SJSA1 (cell line): ENCODE measurements at places on chromosomes 5 and 9. TPM values are rescaled to one million over a fixed set of nuclear protein-coding genes. Genes with fewer than 3 reads are reported as not detected.

DNA sequence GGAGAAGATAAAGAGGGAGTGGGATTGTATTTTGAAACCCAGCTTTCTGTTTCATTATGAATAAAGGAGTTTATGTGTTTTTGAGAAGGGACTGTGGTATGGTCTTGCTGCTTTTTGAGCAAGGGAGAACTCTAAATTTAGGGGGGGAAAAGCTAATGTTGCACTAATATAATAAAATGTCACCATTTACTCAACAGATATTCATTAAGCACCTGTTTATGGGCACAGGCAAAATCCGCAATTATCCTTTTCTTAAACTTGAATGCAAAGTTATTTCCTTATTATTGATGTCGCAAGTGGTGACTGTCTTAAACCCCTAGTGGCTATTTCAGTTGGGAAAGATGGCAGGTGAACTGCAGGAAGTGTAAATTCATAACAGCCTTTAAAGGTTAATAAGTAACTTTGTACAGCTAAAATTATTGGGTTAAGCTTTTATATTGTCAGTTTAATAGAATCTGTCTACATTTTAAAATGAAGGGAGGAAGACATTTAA is 1.5 kb downstream of the CDC42SE2 start:
- H3K4me3 ChIP-seq = peak overlapping the region; percentile 98
- no peak for DNase-seq
- peaks cover 13% of the 10 kb centered on the region for H3K4me1 ChIP-seq
- H3K27ac ChIP-seq = no peak overlapping the region
- no peaks in the 10 kb centered on the region for H3K27me3 ChIP-seq

DNA sequence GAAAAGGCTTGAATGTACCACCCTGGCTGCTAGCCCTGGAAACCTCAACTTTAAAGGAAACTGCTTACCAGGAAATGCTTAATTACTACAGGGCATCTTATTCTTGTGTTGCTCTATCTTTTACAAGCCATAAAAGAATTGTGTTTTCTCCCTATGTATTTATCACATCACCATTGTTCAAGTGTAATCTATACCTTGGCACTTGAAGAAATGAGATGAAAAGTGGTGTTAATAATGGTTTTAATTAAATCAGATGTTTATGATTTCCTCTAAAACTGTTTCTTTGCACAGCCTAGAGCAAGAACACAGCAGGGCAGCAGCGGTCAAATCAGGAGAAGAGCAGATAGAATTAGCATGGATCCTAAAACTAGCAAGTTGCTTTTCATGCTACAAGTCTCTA is 131.8 kb upstream of the RGMB start:
- no peaks in the 10 kb centered on the region for H3K4me1 ChIP-seq
- H3K27ac ChIP-seq = no peak overlapping the region
- no peak for DNase-seq
- H3K4me3 ChIP-seq = no peak overlapping the region

- H3K27me3 ChIP-seq = no peaks in the 10 kb centered on the region
- H3K4me1 ChIP-seq = no peaks in the 10 kb centered on the region
- H3K36me3 ChIP-seq = no peaks in the 10 kb centered on the region
- 0 out of 2 replicates have a peak within 1 kb of the TSS, but pooled peaks have one; percentile 5 for H3K4me3 ChIP-seq
- no peak within 1 kb of the TSS for H3K27ac ChIP-seq
Observed at GRCh38 chr5:31193591-31194467, at the start of gene CDH6. Gene CDH6, plus strand, starts transcription at chr5:31193686. Its CDS starts 73,788 bp downstream, at chr5:31267474.

- no peaks in the 10 kb centered on the region for H3K4me1 ChIP-seq
- no peaks in the 10 kb centered on the region for H3K27me3 ChIP-seq
- no peak overlapping the region for H3K4me3 ChIP-seq
- no peaks in the 10 kb centered on the region for H3K36me3 ChIP-seq
- DNase-seq = no peak
- H3K27ac ChIP-seq = no peak overlapping the region
Observed at GRCh38 chr9:20929276-20929675, 102.2 kb downstream of the HACD4 start.

GRCh38 chr5:154296525-154297159 is 106.1 kb downstream of the GALNT10 start:
- 0 out of 2 replicates have a peak, but pooled peaks cover 8% of the 10 kb centered on the region for H3K4me1 ChIP-seq
- H3K36me3 ChIP-seq = peaks cover 71% of the 10 kb centered on the region
- H3K4me3 ChIP-seq = no peak overlapping the region
- no peaks in the 10 kb centered on the region for H3K27me3 ChIP-seq
- no peak overlapping the region for H3K27ac ChIP-seq
- peak; percentile 20 for DNase-seq

GRCh38 chr9:92942688-92943616 is 4.4 kb upstream of the FGD3 start:
- H3K4me1 ChIP-seq = no peaks in the 10 kb centered on the region
- no peak overlapping the region for H3K27ac ChIP-seq
- no peak for DNase-seq
- H3K4me3 ChIP-seq = no peak overlapping the region

DNA sequence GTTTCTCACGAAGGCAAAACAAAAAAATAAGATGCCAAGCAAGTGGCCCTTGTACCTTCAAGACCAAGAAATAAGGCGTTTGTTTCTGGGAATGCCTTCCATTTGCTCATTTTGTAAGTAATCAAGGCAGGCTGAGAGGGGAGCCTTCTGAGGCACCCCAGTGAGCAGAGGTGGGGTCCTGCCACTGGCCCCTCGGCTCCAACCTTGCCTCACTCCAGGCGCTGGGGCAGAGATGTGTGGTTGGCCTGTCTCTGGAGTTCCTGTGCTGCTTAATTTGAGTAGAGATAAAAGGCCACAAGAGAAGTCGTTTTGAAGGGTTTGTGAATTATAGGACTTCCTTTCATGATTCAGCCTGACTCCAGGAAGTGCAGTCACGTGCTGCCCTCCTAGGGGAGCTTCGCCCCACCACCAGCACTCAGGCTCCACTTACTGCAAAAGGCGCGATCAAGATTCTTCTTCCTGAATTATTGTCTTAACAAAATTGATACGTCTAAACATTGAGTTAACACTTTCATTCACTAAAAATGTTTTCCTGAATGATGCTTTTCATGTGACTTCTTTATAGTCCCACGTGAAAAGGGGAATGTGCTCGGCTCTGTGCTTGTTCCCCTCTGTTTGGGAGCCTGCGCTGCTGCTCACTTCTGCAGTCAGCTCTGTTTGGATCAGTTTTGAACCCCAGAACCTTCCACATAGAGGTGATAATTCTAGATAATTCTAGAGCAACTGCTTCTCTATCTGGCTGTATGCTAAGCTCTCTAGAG is 13.7 kb downstream of the SYK start:
- no peaks in the 10 kb centered on the region for H3K36me3 ChIP-seq
- H3K4me3 ChIP-seq = no peak overlapping the region
- no peak overlapping the region for H3K27ac ChIP-seq
- no peaks in the 10 kb centered on the region for H3K27me3 ChIP-seq
- no peak for DNase-seq

Gene INPP5E
- total RNA-seq = 10.0 and 11.7 TPM in 2 replicates

Gene SPRY4
- 40.5 and 44.5 TPM in 2 replicates for total RNA-seq
